ENCODE measurements at places on chromosomes 5 and 9.

- DNase-seq: no peak
Measured at GRCh38 chr9:21543187-21543586, 61.1 kb upstream of the IFNE start.

DNA sequence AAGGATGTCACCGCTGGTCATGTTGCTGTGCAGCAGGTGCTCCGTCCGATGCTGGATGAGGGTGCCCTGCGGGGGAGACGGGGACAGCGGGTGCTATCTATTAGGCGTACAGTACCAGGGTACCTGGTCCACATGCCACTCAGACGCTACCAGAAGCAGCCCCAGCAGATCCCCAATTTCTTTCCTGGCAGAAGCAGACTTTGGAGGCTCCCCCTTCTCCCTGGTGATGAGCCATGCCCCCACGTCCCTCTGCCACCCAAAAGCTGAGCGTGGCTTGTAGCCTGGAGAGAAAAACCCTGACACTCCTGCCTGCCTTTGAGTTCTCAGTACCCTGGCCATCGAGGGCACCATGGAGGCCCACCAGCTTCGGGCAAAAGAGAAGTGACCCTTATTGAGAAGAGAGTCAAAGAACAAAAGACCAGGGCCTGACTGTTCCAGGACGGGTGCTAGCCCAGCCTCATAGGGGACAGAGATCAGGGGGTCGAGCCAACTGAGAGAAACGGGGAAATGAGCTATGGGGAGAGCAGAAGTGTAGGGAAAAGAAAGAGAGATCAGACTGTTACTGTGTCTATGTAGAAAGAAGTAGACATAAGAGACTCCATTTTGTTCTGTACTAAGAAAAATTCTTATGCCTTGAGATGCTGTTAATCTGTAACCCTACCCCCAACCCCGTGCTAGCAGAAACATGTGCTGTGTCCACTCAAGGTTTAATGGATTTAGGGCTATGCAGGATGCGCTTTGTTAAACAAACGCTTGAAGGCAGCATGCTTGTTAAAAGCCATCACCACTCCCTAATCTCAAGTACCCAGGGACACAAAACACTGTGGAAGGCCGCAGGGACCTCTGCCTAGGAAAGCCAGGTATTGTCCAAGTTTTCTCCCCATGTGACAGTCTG lies 62.0 kb upstream of the ZNF354B start:
- DNase-seq: no peak

DNA sequence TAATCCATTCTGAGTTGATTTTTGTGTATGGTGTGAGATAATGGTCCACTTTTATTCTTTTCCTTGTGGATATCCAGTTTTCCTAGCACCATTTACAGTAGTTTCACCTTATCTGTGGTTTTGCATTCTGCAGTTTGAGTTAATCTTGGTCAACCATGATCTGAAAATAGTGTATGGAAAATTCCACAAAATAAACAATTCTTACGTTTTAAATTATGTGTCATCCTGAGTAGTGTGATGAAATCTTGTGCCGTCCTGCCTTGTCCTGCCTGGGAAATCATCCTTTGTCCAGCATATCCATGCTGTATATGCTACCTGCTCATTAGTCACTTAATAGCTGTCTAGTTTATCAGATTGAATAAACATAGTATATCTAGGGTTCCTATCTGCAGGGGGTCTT lies 42.1 kb downstream of the CDC42SE2 start:
- DNase-seq: no peak

DNA sequence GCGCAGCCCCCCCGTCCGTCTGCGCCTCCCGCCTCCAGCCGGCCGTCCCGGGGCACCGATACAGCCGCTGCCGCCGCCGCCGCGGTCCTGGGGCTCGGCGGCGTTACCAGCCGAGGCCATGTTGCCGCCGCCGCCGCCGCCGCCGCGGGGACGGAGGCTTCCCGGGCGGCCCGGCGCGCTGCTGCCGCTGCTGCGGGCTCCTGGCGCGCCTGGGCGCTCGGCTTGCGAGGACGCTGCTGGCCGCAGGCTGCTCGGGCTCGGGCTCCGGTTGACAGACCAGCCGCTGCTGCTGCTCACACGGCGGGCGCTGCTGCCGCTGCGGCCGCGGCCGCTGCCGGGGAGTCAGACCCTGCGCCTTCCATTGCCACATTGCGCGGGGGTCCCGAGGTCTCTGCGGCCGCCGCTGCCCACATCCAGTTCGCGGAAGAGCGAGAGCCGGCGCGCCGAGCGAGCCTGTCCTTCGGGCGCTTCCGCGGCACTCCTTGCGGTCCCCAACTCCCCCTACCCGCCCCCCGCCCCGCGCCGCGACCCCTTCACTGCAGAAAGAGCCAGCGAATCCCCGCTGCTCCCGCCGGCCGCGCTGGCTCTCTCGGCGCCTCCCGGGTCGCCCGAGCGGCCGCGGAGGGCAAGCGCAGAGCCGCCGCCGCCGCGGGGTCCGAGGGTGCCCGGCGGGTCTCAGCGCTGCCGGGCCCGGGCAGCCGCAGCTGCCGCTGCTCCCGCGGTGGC lies 8.4 kb downstream of the PTCH1 start:
- peak; percentile 21 for DNase-seq

DNA sequence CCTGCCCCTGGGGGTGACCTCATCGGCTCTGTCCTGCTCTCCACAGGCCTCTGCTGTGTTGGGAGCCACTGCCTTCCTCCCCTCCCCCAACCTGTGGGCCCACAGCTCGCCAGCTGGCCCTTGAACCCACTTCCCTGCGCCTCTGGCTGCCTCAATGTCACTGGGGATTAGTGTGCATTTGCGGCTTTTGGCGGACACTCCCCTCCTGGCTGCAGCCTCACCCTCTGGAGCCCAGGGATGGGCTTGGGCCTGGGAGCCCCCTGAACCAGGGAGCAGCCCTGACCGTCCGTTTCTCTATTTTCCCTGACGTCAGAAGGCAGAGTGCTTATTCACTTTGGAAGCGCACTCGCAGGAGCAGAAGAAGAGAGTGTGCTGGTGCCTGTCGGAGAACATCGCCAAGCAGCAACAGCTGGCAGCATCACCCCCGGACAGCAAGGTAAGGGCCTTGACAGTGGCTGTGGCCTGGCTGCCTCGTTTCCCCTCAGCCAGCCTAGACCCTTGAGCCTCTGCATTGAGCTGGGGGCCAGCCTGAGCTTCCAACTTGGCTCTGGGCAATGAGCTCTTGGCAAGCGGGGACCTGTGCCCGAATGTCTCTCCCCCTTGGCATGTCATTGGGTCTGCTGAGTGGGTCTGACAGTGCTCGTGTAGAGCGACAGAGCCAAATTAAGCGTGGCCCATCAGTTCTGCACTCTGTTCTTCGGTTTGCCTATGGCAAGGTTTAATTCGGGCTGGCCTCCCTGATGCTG lies 73.1 kb downstream of the RGS3 start:
- no peak for DNase-seq

- no peak for DNase-seq
Measured at GRCh38 chr5:151432210-151432609, 15.2 kb upstream of the SLC36A1 start.

DNA sequence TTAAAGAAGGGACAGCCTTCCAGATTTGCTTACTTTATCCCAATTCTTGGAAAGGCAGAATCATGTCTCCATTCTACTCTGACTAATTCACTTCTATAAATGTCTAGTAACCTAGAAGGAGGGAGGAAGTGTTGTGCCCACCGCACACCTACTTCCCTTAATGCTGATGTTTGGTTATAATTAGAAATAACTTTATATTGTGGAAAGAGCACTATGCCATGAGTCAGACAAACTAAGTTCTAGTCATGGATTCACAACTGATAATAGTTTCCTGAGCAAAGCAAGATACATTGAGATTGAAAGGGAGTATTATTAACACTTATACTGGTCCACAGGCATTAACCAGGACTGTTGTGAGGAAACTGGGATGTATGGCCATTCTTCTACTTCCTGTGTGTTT lies 345.9 kb upstream of the RPS23 start:
- no peak for DNase-seq

GRCh38 chr9:113640418-113640817 lies 176.9 kb downstream of the RGS3 start:
- DNase-seq: no peak

- DNase-seq: no peak
Measured at GRCh38 chr5:92041911-92042660, 659.0 kb upstream of the ARRDC3 start.

- no peak for DNase-seq
Measured at GRCh38 chr5:142784401-142784955, 14.3 kb downstream of the ARHGAP26 start.

All from activated gamma-delta T cell (primary cell).